ENCODE measurements at places on chromosomes 5 and 9.

DNA sequence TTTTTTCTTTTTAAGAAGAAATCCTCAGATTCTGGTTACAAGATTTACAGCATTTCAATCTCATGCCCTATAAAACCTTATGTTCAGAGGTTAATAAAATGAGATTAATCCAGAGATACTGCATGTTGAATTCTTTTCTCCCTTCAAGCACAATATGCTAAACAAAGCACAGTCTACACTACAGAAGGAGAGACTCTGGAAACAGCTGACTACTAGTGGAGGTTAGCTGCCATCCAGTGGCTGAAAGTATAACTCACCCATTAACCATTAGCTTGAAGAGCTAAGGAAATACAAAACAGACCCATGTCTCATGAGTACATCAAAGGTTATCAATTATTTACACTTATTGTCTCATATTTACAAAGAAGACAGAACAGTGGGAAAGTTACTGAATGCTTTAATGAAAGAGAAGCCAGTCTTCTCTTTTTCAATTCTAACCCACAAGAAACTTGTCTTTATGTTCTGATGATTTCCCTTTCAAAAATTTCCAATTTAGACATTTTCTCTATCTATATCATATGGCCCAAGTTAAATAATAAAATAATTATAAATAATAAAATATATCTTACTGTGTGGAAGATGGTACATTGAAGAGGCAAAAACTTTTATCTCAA lies 12.7 kb upstream of the DNAH5 start:
- no peak for DNase-seq

GRCh38 chr5:43561356-43561755 lies 4.5 kb upstream of the PAIP1 start:
- DNase-seq: no peak

- no peak for DNase-seq
Measured at GRCh38 chr9:121601194-121601593, 50.2 kb upstream of the DAB2IP start.

DNA sequence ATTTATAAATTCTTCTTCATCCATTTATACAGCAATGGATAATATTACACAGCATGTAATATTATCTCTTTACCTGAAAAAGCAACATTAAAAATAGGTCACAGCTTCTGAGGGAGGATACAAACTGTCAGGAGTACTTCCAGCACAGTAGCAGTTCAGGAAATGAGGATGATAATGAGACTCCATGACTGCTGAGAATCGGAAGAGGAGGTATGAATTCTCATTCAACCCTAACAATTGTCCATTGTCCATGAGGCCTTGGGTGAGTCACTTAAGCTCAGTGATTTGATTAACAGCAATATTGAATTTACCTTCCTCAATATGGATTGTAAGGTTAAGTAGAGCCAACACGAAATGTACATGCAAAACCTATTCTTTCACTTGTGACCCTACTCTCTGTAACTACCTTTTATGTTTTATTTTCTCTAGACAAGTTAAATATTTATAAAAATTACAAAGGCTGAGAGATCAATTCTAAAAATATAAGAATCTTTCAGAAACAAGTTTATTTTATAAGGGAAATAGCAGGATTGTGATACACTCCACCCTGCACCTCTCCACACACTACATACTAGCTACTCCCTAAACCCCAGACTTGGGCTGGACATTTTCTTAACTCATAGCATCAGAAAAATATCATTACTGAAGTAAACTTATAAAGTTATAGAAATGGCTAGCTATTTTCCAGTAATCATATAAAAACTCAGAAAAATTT lies 159.1 kb upstream of the ACOT12 start:
- no peak for DNase-seq

DNA sequence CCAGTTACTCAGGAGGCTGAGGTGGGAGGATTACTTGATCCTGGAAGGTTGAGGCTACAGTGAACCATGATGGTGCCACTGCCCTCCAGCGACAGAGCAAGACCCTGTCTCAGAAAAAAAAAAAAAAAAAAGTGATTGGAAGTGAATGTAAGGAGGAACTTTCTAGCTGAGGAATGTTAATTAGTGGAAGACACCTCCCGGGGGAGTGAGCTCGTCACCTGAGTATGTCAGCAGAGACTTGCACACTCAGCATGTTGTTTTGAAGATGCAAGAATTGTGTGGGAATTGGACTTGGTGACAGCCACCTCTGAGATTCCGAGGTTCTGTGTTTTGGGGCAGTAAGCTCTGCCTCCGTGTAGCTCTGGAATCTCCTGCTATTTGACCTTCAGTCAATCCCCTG lies 3.6 kb downstream of the SYNPO start:
- DNase-seq: no peak

DNA sequence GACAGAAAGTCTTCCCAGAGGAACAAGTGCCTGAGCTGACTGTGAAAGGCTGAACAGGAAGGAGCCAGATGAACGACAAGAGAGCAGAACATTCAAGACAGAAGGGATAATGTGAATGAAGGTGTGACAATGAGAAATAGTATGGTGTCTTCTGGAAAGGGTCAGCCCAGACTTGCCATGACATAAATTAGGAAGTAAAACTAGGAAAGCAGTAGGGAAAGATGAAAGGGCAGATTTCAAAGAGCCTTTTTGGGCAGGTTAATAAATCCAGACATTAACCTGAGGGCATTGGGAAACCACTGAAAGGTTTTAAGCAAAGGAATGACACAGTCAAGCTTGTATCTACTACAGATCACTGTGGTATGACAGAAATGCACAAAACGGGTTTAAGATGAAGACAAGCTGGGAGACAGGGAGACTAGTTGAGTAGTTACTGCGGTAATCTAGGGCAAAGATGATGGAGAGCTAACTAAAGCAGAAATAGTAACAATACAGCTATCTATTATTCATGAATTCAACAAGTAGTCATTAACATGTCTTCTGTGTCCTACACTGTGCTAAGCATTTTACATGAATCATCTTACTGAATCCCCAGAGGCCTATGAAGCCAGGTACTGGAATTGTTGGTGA lies 580.9 kb upstream of the WWC1 start:
- no peak for DNase-seq

DNA sequence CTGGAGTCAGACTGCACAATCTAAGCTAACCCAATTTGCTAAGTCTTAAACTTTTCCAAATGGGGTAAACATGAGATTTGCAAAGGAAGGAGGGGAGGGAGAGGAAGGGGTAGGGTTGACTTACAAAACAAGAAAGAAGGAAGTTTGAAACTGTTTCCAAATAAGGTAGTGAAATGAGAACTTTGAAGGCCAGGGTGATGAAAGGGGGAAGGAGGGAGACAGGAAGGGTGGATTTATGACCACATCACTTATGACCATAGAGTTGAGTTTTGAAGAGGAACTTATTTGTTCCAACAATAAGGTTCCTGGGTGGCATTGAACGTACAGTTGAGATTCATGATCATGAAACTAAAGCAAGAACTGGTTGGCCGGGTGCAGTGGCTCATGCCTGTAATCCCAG lies 72.5 kb upstream of the DAPK1 start:
- DNase-seq: no peak

DNA sequence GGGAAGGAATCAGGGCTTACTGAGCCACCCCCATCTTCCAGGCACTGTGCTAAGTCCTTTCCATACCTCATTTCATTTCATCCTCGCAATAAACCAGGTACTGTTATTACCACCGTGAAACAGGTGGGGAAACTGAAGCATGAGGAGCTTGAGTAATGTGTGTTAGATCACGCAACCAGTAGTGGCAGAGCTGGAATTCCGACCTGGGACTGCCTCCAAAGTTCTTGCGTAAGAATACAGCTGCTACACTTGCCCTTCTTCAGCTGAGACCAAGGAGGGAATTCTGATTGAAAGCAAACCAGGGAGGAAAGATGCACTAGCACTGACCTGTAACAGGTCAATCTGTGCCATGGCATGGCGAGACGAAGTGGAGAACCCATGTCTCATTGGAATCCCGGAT lies 113.4 kb upstream of the MSX2 start:
- no peak for DNase-seq

- DNase-seq: no peak
Measured at GRCh38 chr9:15293804-15294316, 13.2 kb downstream of the TTC39B start.

DNA sequence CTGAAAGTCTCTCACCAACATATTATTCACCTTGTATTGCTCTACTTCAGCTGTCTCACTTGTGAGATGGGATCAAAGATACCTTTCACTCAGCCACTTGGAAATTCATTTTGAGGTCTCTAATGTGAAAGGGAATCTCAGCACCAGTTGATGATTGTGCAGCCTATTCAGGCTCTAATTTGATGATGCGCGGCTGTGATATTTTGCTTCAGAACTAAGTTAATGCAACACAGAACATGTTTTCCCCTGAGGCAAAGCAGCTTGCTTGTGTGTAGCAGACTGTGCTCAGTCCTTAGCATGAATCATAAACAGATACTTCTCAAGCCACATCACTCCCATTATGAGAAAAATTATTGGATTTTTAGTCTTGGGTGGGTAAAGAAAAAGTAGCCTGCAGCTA lies 378.8 kb downstream of the OSTF1 start:
- no peak for DNase-seq

GRCh38 chr5:16313761-16314160 lies 134.2 kb upstream of the MARCHF11 start:
- no peak for DNase-seq

DNA sequence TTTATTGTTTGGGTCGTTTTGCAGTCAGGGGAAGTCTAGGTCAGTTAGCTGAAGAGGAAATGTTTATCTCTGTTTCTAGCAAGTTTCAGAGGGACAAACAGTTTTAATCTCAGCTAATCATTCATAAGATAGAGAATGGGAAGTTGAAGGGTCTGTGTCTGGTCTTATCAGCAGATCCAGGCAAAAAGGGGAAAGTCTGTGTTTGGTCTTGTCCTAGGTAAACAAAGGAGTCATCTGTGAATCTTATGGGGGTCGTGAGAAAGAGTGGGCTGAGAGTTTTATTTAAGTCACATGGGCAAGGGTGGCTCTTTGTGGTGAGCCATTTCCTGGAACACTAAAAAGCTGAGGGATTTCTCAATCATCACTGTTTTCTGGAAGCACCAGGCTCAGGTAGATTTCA lies 5.6 kb upstream of the SNCAIP start:
- no peak for DNase-seq

GRCh38 chr9:132721661-132722060 lies 51.4 kb downstream of the GTF3C4 start:
- DNase-seq: no peak

DNA sequence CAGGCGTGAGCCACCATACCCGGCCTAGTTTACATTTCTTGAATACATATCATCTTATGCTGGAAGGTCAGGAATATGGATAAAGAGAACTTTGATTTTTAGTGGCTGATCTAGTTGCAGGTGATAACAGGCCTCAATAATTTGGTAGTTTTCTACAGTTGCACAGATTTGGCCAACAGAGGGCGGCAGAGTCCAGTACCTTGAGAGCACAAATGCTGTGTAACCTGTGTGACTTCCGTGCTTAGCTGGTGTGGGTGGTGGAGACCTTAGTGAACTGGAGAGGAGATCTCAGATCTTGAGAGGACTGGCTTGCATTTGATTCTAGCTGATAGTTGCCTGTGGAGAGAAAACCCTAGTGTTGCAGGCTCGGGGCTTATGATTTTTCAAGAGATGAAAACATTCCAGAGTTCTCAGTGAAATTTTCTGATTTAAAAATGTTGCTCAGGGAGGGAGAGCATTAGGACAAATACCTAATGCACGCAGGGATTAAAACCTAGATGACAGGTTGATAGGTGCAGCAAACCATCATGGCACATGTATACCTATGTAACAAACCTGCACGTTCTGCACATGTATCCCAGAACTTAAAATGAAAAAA lies 17.4 kb upstream of the GPR151 start:
- DNase-seq: no peak

DNA sequence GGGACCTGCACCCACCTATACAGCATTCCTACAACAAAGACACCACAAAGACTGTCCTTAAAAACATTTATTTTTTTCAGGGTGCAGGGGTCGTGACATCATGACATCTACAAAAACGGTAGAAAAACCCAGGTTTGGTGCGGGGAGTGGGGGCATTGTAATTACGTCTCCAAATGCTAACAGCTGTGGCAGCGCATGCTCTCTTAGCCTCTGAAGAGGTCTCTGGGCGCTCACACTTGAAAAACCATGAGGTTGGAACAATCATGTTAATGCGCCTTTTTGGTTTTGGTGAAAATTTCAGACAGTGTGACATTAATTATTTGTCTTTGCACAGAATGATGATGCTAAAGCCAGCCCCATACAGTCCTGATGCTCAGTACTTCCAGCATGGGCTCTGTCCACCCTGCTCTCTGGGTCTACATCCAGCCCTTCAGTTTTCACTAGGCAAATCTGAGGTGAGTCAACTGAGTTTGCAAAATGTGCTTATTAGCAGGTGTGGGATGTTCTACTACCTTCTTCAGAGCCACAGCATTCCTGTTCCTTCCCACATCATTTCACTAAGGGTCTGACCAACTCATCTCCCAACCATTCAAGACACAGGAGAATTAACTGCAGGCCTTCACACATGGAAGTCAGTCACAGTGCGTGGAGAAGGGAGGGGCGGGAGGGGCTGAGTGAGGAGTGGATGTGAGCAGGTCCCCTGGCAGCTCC lies 14.1 kb downstream of the ALDH1B1 start:
- DNase-seq: no peak

- no peak for DNase-seq
Measured at GRCh38 chr9:17476401-17476800, 102.5 kb upstream of the SH3GL2 start.

DNA sequence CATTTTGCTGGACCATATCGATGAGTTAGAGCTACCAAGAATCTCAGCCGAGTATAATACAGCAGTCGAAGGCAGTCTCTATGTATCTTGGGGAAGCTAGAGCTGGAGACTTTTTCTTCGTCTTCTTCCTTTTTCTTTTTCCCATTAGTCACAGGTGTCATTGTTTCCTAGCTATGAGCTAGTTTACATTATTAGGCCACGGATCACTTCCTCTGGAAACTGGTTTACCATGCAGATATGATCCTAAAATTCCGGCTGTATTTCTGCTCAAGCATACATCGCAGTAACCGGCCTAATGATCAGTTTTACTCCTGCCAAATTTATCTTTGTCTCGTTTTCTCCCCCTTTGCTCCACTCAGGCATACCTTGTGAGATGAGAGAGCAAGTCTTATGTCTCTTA lies 312.8 kb downstream of the ARHGAP26 start:
- no peak for DNase-seq

- no peak for DNase-seq
Measured at GRCh38 chr9:79432485-79432884, 139.3 kb upstream of the TLE4 start.

DNA sequence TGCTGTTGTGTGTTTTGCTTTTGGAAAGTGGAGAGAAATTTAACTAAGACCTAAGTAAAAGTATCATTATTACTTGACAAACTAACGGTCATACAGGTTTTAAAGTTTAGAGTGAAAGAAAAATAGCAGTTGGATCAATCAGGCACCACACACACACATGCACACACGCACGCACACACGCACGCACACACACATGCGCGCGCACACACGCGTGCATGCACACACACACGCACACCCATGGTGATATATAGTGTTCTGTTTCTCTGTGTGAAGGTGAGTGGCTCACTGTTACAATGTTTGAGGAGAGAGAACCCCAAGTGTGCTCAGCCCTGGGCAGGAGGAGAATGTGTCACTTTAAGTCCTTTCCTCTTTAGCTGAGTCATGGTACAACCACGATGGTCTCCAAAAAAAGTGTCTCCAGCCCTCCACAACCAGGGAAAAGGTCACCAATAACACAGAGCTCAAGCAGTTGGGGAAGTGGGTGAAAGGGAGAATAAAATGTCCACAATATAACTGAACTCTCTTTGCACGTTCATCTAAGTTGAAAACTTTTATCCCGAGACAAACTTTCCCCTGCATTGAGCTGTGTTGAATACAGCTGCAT lies 3.2 kb downstream of the ZNF366 start:
- no peak for DNase-seq

GRCh38 chr5:1497795-1498622 lies 25.8 kb downstream of the LPCAT1 start:
- DNase-seq: no peak

GRCh38 chr9:92829420-92829819 lies 48.4 kb downstream of the ZNF484 start:
- no peak for DNase-seq

All from amygdala (tissue), 56 donors.